ENCODE measurements at places on chromosomes 1 and 21.

DNA sequence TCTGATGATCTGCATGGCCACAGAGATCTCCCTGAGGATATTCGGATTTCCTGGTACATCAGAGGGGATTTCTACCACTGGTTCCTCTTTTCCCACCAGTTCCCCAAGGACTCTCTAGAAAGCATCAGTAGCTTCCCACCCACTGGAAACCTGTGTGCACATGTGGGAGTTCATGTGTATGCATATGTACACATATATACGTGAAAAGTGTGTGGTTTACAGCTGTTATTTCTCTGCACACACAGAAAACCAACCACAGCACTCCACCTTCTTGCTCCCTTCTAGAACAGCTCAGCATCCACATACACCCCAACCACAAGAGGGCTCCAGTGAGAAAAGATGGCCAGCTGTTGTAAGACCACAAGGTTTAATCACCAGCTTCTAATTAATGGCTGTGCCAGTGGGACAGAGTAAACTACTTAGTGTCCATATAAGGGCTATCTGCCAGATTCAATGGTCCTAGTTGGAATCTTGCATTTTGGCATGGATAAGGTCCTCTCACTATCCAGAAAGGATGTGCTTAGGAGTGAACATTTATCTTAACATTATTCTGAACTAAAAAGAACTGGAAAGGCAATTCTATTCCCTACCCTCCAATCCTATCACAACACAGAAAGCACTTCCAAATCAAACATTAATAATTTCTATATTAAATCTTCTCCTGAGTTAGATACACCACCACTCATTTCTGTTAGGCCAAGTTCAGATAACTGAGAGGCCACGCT, 24.1 kb downstream of the GPR3 start:
- DNase-seq, result peak; percentile 57

GRCh38 chr1:29452463-29453230, 216.3 kb downstream of the PTPRU start:
- DNase-seq, result no peak

DNA sequence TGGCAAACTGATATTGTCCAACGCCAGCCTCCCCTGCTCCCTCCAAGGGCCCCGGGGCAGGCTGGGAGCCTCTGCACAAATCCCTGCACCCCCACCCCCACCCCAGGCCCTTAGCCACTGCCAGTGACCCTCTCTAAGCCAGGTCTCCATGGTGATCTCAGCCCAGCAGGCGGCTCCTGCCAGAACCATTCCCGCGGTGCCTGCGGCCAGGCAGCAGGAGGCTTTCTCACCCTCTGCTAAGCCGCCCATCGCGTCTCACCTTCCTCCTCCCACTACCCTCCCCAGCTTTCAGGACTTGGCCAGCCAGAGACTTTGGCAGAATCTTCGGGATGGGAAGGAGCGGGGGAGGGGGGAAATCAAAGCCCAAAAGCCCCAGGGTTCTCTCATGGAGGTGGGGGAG, 46.8 kb upstream of the WASF2 start:
- DNase-seq, result peak; percentile 85

DNA sequence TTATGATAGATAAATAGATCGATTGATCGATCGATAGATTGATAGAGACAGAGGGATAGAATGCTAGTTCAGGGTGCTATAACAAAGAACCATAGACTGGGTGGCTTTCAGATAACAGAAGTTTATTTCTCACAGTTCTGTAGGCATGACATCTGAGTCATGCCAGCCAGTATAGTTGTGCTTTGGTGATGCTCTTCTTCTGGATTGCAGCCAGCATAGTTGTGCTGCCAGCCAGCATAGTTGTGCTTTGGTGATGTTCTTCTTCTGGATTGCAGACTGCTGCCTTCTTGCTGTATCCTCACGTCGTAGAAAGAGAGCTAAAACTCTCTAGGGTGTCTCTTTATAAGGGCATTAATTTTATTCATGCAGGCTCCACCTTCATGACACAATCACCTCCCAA, 860.8 kb downstream of the BRINP3 start:
- no peak for DNase-seq

GRCh38 chr1:61851849-61852669, 109.8 kb downstream of the PATJ start:
- DNase-seq, result peak; percentile 61

DNA sequence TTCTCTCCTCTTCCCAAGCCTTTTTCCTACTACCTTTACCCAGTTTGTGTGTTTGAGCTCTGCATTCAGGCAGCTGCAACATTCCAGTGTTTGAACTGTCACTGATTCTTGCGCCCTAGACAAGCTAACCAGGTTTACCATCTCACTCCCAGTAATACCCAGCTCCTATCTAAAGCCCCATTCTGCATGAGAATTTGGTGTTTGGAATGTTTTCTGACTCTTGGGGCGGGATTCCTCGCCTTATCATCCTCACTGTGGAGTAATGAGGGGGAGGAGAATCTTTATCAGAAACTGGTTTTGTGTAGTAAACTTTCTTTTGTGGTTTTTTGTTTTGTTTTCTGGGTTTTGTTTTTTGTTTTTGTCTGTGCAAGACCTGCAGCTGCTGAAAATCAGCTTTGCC, 36.5 kb downstream of the NCF2 start:
- DNase-seq, result no peak

DNA sequence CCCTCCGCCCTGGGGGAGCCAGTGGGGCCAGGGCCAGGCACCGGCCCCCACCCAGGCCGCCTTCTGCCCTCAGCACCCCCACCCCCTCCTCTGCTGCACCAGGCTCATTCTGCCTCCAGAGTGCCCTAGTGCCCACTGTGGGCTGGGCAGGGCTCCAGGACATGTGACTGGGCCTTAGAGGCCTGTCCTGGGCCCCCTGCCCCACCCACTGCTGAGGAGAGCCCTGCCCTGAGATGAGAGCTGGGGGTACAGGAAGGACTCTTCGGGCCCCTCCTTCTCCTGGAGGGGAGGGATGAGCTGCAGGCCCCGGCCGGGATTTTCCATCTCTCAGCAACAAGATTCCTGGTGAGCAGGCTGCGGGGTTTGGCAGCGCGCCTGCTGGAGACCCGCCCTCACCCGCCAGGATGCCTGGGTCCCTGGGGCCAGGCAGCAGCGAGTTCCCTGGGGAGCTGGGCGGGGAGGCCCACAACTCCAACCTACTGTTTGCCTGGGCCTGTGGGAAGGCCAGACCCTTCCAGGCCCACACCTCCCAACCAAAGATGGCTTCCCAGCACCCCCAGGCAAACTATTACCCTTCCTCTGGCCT, 14.0 kb downstream of the AHDC1 start:
- peak; percentile 59 for DNase-seq

- no peak for DNase-seq
Observed at GRCh38 chr1:55463814-55464475, 248.8 kb upstream of the USP24 start.

GRCh38 chr1:235068158-235069121, 60.2 kb downstream of the TOMM20 start:
- no peak for DNase-seq

DNA sequence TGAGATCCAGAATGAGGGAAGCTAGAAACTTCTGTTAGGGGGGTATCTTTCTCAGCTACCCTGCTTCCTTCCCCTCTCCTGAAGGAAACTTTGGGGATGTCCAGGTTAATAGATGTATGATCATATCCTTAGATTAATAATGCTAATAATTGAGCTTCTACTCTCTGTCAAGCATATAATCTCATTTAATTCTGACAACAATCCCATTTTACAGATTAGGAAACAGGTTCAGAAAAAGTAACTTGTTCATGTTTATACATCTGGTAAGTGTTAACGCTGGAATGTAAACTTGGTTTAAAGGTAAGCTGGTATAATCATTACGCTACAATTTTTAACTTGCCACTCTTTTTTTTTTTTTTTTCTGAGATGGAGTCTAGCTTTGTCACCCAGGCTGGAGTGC, 1.7 kb upstream of the TMEM269 start:
- DNase-seq, result no peak

GRCh38 chr21:44304877-44305293, 5.0 kb downstream of the PFKL start:
- peak; percentile 76 for DNase-seq

DNA sequence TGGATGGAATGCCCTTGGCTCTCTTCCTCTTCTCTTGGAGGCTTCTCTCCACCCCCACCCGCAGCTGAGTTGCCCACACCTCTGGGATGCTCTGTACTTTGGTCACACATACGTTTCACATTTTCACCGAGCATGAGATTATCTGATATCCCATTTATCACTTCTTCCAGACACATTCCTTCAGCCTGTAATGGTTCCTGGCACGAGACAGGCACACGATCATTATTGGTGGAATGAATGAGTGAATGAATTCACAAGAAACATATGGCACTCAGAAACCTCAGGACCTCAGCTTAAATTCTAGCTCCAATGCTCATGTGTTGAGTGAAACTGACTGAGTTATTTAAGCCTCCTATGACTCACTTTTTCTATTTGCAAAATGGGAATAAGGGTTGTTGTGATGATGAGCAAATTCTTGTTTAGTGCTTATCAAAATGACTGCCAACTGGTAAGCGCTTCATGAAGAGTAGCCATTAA, 242.7 kb upstream of the JUN start:
- DNase-seq, result peak; percentile 74

DNA sequence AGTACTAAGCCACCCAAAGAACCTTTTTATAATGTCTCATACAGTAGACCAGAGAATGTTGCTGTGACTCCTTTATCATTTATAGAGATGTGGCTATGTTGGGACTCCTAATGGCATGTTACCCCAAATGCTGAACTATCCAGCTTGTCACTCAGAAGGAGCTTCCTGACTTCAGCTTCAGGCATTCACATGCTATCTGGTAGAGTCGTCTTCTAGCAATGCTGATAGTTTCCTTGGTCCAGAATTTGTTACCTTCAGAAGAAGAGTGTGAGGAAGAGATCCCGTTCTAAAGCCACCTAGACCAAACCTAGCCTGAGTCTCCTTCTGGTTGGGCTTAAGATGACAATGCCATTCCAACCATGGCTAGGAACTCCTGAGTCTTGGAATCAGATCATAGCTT, 68.1 kb downstream of the OLFML2B start:
- DNase-seq, result no peak

- no peak for DNase-seq
Observed at GRCh38 chr21:27582246-27582947, 615.5 kb upstream of the ADAMTS5 start.

- no peak for DNase-seq
Observed at GRCh38 chr1:219927298-219927955, 930 bp downstream of the SLC30A10 start.

GRCh38 chr1:77375990-77376389, 94.2 kb downstream of the AK5 start:
- DNase-seq, result no peak

- DNase-seq, result no peak
Observed at GRCh38 chr1:20280906-20281305, 9.8 kb upstream of the VWA5B1 start.

- DNase-seq, result no peak
Observed at GRCh38 chr1:63878932-63879331, 105.1 kb downstream of the ROR1 start.

GRCh38 chr1:169019419-169020058, 87.0 kb upstream of the ATP1B1 start:
- DNase-seq, result no peak

- no peak for DNase-seq
Observed at GRCh38 chr1:237492359-237492758, 398.4 kb downstream of the ZP4 start.

DNA sequence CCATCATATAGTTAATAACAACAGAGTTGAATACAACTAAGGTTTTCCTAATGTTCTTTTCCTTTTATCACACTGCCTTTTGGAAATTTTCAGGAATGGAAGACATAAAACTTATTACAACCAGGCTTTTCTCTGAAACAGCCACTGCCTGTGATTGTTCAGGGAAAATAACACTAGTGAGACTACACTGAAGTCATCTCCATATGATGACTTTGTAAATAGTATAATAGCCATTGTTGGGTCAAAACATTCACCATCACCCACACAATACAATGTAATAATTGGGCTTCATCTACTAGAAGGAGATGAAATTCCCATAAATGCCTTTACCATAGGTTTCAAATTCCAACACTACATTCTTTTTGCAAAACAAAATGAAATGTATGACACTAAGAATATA, 5.0 kb downstream of the TESK2 start:
- DNase-seq, result no peak

- peak; percentile 69 for DNase-seq
Observed at GRCh38 chr1:41454406-41454805, 30.1 kb downstream of the EDN2 start.

- DNase-seq, result no peak
Observed at GRCh38 chr21:20949884-20950283, 48.3 kb upstream of the NCAM2 start.

- peak; percentile 24 for DNase-seq
Observed at GRCh38 chr1:51733793-51734522, 117.1 kb downstream of the OSBPL9 start.

- DNase-seq, result no peak
Observed at GRCh38 chr1:97042551-97042950, 321.0 kb downstream of the PTBP2 start.

GRCh38 chr1:209880031-209880430, 52.3 kb downstream of the UTP25 start:
- DNase-seq, result no peak

DNA sequence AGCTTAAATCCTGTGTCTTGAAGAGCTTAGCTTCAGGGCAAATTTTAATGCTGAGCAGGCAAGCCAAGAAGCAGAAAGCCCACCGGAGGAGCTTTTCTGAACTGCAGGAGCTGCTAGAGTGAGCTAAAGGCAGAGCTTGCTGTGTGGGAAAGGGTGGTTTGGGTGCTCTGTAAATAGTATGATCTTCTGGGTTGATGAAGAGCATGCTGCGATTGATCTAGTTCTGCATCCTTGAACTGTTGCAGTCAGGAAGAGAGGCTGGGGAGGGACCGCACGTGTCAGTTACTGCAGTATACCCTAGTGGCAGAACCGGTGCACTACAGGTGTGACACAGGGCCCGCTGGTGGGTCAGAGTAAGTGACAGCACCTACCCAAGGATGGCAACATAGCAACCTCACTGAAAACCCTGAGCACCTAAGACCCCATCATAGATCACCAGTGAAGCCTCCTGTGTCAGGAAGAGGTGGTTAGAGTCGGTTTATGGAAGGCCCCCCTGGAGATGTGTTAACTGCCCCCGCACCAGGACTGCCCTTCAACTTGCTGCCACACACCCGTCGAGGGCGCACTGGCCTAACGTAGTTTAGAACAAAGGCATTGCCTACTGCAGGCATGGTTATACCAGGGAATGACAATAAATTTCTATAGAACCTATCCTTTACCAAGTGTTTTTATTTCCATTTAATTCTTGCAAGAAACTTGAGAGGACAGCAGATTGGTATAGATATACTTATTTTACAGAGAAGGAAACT, 146.0 kb upstream of the KIAA0040 start:
- no peak for DNase-seq

GRCh38 chr1:18041102-18041501, 66.5 kb upstream of the IGSF21 start:
- DNase-seq, result no peak

GRCh38 chr21:46150073-46150472, 5.3 kb downstream of the FTCD start:
- DNase-seq, result no peak

DNA sequence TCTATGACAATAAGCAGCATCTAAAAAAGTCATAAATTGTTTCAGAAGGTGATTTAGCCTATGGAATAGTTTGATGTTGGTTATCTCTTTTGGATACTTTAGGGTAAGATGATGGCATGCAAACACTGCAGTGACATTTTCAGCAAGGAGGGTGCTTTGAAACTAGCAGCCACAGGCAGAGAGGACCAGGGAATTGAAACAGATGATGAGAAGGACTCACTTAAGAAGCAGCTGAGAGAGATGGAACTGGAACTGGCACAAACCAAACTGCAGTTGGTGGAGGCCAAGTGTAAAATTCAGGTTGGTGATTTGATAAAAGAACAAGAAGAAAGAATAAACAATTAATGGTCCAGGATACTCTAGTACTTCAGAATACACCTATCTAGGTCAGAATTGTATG, 11.2 kb upstream of the CACYBP start:
- no peak for DNase-seq

- DNase-seq, result no peak
Observed at GRCh38 chr1:175842550-175842949, 99.2 kb upstream of the TNR start.

All from GM03348 (cell line).